Fibroblast of skin of abdomen (primary cell): ENCODE measurements at places on chromosomes 1 and 21.

GRCh38 chr1:156559797-156560385, 12.5 kb downstream of the IQGAP3 start:
- no peak for DNase-seq

- DNase-seq = no peak
These were observed 43.2 kb downstream of the OLIG1 start for GRCh38 chr21:33113131-33113530.

DNA sequence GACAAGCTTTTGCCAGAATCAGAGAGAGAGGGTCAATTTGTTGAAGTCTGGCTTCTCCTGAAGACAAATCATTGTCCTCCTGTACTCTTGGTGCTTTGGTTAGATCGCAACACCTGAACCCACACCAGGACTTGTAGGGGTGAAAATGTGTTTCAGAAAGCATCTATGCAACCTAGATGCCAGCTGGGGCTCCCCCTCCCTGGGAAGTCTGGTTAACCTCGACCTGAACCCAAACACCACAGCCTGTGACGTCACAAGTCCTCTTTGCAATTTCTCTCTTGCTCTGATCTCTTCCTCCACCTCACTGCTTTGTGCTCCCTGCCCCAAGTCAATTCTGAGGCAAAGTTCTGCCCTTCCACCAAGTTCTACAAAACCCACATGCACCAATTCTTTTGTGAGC, 42.8 kb upstream of the USP24 start:
- DNase-seq = no peak

DNA sequence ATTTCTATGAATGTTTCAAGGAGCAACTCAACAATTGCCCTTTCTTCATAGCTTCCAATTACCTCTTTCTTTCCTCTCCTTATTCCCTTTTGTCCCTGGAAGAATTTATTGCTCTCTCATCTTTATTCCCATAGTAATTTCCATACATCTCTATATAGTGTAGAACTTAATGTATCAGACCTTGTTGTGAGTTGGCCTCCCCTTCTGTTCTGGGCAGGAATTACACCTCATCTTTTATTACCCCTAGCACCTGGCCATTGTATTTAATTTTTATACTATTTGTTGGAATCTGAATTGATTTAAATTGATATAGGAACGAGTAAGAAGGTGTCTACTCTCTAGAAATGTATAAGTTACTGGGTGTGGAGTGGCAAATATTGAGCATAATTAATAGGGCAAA, 114.5 kb downstream of the CACHD1 start:
- DNase-seq = no peak

DNA sequence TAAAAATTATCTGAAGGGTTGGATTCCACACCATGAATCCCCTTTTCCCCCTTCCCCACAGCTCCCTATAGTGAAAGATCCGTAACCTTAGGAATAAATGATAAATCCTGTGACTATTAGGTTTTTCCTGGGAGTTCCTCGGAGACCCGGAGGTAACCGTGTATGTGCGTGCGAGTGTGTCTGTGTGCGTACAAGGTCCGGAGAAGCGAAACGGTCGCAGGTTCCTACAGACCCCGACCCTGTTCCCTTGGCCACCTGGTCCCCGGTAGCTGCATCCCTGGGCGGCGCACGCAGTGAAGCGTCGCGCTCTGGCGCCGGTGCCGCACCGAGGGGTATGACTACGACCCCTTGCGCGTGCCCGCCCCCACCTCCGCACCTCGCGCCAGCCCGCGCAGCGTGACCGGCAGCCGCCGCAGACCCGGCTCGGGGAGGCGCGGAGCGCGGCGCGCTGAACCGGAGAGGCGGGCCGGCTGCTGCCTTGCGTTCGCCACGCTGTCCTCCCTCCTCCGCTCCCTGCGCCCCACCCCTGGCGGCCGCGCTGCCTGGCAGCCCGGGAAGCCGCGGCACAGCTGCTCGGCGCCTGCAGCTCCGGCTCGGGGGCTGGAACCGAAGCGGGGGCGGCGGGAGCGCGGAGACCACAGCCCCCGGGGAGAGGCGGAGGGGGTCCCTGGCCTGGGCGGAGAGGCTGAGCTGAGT, at the start of gene AK5:
TSS of gene AK5 (plus strand) at position 529 of the 696 bp plus-strand sequence. CDS start 295 bp downstream, outside the sequence.
- peak; percentile 48 for DNase-seq

DNA sequence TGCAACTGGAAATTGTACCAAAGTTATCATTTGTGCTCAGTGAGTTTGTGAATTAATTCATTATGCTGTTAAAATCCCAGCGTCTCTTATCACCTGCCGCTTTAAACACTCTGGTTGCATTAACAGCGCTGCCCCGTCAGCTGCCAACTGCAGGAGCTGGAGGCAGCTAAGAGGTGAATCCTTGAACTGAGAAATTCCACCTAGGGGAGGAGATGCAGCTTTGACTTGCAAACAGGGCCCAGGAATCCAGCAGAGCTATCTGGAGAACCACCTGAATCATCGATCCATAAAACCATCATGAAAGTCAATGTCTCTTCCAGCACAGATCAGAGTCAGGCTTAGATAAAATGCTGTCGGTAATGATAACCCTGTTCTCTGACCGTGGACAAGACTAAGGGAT, 140.7 kb upstream of the PTBP2 start:
- DNase-seq = no peak

DNA sequence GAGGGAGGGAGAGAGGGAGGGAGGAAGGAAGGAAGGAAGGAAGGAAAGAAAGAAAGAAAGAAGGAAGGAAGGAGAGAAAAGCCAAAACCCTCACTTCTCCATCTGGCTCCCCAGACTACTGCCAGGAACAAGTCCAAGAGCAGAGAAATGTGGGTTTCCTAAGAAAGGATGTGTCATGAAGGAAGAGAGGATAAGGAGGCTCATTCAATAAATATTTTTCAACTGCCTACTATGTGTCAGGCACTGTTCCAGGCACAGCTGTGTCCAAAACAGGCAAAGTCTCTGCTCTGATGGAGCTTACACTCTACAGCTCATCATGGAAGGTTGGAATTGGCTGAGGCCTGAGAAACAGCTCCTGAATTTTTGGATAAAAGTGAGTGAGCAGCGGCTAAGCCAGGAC, 42.6 kb upstream of the ATP2B4 start:
- DNase-seq = peak; percentile 41

DNA sequence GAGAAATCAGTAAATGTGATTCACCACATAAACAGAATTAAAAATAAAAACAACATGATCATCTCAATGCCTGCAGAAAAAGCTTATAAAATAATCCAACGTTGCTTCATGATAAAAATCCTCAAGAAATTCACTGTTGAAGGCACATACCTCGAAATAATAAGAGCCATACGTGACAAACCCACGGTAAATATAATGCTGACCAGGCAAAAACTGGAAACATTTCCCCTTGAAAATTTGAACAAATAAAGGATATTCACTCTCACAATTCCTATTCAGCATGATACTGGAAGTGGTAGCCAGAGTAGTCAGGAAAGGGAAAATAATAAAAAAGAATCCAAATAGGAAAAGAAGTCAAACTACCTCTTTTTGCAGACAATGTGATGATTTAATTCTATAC, 148.8 kb downstream of the BRINP3 start:
- no peak for DNase-seq

DNA sequence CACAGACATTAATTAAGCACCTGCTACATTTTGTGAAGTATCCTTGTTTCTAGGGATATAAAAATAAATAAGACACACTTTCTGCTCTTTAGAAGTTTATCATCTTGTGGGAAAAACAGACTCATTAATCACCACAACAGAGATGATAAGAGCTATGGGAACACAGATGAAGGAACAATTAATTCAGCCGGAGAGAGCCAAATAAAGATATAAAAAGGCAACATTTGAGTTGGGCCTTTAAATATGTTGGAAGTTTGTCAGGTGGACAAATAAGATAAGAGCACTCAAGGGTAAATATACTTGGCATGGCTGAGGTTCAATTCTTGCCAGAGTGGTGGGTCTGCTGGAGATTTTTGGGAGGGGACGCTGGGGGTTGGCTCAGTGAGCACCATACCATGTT, 34.2 kb upstream of the VTCN1 start:
- DNase-seq = no peak

GRCh38 chr1:203477748-203478147, 2.1 kb downstream of the PRELP start:
- no peak for DNase-seq

DNA sequence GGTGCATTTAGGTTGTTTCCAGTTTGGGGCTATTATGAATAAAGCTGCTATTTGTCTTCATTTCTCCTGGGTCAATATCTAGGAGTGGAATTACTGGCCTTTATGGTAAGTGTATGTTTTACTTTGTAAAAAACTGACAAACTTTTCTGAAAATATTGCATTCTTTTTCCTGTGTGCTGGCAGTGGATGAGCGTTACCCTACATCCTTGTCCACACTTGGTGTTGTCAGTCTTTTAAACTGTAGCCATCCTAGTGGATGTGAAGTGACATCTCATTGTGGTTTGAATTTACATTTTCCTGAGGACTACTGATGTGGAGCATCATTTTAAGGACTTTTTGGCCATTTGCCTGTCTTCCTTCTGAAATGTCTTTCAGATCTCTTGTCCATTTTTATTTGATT, 35.9 kb downstream of the TRPM2 start:
- no peak for DNase-seq

DNA sequence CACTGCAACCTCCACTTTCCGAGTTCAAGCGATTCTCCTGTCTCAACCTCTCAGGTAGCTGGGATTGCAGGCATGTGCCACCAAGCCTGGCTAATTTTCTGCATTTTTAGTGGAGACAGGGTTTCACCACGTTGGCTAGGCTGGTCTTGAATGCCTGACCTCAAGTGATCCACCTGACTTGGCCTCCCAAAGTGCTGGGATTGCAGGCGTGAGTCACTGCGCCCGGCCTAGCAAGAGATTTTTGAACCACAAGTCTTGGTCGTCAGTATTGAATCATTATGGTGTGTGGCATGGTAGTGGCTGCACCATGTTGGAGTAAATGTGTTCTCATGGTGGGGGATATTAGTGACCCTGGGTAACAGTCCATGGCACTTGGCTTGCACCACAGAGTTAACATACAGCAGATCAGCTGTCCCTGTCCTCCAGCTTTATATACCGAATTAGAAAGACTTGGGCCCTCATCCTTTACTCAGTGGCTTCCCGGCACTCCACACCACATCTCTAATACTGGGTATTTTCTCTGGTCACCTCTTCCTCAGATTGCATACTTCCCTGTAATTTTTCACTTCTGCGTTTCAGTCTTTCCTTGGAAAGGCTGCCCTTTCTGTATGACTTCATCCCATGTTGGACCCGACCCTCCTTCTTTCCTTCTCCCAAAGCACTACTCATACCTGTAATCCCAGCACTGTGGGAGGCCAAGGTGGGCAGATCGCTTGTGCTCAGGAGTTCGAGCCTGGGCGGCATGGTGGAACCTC, 25.1 kb downstream of the AK4 start:
- DNase-seq = no peak

DNA sequence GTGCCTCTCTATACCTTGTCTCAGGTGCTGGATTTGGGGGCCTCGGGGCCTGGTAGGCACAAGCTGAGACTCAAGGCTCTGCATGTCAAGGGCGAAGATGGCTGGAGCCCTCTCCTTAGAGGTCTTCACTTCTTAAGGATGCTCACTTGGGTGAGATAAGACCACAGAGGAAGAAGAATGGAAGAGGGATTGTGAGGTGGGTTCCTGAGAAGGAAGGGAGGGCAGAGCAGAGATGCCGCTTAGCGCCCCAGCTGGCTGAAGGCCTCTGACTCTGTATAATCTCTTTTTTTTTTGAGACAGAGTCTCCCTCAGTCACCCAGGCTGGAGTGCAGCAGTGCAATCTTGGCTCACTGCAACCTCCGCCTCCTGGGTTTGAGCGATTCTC, 32.2 kb downstream of the SOX13 start:
- no peak for DNase-seq

DNA sequence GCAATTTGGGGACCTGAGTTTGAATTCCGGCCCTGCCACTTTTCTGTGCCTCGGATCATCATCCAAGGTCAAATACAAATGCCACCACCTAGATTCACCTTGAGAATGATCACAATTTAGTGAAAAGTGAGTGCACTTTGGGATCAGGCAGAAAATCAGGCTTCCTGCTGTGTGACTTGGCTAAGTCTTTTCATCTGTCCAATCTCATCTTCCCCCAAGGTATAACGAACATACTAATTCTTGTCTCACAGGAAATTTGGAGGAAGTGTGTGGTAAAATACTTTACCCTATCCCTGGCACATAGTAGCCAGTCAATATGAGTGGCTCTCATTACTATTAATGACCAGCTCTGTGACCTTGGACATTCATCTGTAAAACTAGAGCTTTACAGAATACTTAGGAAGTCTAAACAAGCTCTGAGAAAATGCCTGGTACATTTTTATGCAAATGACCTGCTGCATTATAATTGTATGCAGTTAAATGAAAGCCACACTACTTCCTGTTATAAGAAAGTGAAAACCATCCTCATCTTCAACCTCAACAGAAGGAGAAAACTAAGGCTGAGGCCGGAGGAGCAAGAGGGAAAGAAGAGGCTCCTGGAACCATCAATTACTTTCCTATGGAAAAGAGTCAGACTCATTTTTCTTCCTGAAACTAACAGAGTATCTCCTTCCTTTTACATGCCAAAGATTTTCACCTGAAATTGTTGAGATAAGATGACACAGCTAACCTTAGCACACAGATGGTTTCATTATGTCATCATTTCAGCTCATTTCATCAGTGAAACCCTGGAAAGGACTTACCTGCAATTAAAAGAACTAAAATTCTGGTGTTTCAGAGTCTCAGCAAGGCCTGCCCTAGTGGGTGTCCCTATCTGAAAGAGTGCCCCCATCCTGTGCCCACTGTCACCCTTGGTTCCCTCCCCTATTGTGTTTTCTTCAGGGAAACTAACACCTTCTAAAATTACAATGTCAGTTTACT, 32.6 kb upstream of the RGS8 start:
- DNase-seq = no peak

DNA sequence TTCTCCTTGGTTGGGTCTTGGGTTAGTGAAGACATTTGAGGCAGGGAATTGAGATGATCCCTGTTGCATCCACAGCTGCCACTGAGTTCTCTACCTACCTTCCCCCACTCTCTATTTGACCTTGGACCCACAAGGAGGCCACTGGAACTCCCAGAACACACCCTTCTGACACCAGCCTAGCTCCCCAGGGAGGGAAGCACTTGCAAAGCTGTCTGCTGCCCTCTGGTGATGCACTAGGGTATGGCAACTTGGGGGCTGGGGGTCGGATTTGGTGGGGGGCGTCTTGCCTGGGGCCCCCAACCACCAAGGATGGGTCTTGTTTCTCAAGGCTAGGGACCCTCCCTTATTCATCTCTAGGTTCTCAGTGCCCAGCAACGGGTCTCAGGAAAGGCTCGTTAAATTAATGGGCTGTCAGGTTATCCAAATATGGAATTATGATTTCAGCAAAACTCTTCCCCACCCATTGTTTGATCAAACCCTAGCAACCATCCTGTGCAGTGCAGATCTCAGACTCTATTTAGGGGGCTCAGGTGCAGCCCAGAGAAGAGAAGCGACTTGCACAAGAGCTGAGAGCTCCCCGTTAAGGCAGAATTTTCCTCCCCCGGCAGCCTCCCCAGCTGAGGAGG, 177.8 kb upstream of the KLHDC7A start:
- no peak for DNase-seq

DNA sequence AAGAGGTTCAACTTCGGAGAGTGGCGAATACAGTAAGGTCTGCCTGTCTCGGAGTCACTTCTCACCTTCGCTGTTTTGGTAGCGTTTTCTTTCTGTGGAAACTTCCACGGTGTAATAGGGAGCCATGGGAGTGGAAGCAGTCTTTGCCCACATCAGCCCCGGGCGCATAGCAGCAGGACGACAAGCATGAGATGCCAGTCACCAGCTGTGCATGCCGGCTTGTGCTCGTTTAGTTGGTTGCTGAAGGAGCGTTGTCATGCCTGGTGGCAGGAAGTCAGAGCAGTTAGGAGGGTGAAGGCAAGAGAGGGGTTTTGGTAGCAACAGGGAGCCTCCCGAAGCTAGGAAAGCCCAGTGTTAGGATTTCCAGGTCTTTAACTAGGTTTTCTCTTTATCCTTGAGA, 58.8 kb downstream of the MRPS6 start:
- no peak for DNase-seq
